ENCODE measurements at places on chromosomes 1 and 21.

DNA sequence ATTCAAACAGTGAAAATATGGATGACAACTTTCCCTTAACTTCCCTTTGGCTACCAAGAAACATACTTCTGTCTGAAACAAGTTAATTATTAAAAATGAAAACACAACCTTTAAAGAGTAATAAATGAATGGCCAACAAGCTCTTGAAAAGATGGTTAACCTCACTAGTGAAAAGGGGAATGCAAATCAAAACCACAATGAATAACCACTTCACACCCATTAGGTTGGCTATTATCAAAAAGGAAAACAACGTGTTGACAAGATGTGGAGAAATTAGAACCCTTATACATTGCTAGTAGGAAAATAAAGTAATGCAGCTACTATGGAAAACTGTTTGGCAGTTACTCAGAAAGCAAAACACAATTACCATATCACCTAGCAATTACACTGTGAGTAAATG is 14.1 kb downstream of the COP1 start:
- DNase-seq, result no peak

- DNase-seq, result no peak
Measured at GRCh38 chr1:212062832-212063438, 27.4 kb downstream of the DTL start.

DNA sequence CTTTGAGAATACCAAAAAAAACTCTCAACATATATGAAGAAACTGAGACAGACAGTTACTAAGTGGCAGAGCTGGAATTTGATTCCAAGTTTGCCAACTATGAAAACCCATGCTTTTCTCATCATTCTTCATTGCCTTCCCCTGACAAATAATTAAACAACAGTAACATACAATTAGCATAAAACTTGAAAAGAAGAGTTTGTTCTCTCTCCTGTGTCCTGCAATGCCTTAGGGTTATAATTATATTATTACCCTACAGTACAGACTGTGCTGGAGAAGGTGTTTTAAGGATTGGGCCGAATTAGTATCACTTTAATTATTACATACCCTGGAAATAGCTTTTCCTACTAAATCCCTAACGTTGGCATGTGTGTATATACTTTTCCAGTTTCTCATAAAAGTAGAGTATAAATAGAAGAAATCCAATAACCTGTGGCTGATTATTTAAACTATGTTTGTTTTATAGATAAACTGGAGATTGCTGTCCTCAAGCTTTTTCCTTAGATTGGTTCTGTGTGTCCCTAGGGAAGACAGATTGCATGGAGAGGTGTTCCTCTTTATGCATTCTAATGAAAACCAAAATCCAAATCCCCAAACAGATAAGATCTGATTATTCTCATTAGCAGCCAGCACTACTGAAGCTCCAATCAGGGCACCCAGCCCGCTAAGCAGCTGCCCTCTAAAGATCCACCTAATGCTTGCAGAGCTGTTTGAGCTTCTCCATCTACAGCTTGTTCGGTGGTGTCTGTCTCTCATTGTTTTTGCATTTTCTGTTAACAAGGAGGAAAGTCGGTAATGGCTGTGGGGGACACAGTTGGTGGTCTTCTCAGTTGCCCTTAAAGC is 156.3 kb downstream of the TM2D1 start:
- DNase-seq, result no peak

DNA sequence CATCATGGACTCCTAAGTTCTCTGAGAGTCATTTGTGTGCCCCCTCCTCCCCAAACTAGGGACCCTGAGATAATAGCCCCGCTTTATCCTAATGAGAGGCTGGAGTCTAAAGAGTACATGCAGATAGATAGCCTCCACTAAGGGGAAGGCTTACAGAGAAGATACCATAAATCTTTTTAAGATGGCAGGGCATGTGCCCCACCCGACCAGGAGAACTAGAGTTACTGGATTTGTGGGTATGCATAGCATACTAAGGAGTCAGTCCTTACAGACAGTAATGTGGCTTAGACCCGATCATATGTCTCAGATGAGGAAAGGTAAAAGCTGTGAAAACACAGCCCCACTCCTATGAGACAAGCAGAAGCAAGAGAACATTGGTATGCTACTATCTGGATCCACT is 25.7 kb upstream of the PKN2 start:
- DNase-seq, result no peak

DNA sequence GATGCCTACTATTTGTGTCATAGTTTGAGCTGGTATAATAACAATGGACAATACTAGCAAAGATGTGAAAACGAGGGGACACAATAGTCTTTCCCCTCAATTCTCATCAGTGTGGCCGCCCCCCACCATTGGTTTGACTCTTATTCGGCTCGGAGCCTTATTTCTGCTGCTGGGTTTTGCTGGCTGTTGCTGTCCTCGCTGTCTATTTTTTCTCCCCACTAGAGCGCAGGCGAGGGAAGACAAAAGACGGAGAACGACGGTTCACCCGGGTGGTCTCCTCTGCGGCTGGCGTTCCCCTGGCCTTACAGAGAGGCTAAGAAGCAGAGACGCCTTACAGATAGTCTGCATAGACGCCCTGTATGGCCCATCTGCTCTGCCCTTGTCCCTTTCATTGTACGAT is 19.4 kb downstream of the CLIC6 start:
- DNase-seq, result no peak
